ENCODE measurements at places on chromosomes 3 and 15. TPM values are rescaled to one million over a fixed set of nuclear protein-coding genes. Genes with fewer than 3 reads are reported as not detected.
A peak's percentile ranks its signal among the peaks of the same experiment; 100 is the strongest.

- H3K4me3 ChIP-seq: no peak overlapping the region
- H3K4me1 ChIP-seq: peaks cover 17% of the 10 kb centered on the region
- H3K27me3 ChIP-seq: peaks cover 36% of the 10 kb centered on the region
Observed at GRCh38 chr3:180678231-180678630, 1.1 kb downstream of the CCDC39 start.

Gene TMEM40
- total RNA-seq: not detected

DNA sequence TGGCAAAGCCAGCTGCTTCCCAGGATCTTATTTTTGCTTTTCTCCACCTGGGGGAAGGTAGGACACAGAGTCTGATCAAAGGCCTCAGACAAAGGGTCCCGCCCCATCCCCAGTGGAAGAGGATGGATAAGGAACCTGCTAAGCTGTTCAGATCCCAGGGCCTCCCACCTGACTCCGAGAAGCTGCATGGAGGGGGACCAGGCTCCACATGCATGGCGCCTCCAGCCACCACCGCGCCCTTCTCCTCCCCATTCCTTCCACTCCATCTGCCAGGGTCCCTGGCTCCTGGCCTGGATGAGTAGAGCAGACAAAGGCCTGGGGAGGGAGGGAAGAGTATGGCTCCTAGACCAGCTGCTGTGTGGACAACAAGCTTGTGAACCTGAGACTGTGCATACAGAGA lies 20.0 kb upstream of the CRABP1 start:
- peaks cover 11% of the 10 kb centered on the region for H3K4me1 ChIP-seq
- no peak overlapping the region for H3K4me3 ChIP-seq
- H3K27me3 ChIP-seq: no peaks in the 10 kb centered on the region
- no peaks in the 10 kb centered on the region for H3K36me3 ChIP-seq

DNA sequence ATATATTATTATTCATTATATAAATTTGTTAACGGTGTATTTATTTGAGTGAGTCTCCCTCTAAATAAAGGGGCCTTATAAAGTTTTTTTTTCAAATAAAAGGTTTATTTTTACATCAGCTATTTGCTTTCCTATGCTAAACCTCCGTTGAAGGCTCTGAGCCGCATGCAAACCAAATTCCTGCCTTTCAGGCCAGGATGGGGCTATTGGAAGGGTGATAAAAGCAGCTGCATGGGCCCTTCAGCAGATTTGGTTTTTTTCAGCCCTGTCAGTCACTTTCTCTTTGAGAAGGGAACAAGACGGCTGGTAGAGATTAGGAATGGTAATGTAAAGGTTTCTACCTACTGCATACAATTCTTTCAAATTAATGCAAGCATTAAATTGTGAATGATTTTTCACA lies 244.2 kb downstream of the WNT5A start:
- H3K27me3 ChIP-seq: no peaks in the 10 kb centered on the region
- no peaks in the 10 kb centered on the region for H3K4me1 ChIP-seq
- DNase-seq: no peak
- H3K36me3 ChIP-seq: peaks cover 3% of the 10 kb centered on the region

DNA sequence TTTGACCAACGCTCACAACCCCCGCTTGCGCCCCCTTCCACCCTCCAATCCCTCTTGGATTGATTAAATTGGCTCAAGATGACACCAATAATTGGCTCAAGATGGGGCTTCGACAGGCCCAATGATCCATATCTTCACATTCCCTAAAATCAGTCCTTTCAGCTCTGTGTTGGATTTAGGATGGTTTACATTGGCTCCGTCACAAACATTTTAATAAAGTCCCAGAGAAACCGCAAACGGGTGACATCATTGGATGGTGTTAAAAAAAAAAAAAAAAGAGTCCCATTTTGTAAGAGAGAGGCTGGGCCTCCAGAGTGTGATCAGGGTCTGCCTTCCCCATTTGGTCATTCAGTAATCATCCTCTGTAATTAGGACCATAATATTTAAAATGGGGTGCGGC lies 113.4 kb upstream of the MRPS22 start:
- no peak for DNase-seq
- no peak overlapping the region for H3K27ac ChIP-seq
- H3K4me3 ChIP-seq: no peak overlapping the region
- H3K4me1 ChIP-seq: no peaks in the 10 kb centered on the region

DNA sequence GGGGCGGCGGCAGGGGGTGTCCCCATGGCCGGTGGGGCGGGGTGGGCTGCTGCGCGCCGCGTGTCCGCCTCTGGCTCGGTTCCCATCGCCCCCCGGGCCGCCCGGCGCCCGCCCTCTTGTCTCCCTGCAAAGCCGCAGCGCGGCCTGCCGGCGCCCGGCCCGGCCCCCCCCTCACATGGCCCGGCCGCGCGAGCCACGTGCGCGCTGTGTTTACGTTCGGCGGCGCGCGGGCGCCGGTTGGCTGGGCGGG lies 502 bp downstream of the NR1D2 start:
- no peaks in the 10 kb centered on the region for H3K36me3 ChIP-seq
- H3K4me3 ChIP-seq: no peak overlapping the region
- no peak overlapping the region for H3K27ac ChIP-seq

GRCh38 chr15:25060472-25060803 lies 105.7 kb downstream of the SNRPN start:
- H3K4me1 ChIP-seq: no peaks in the 10 kb centered on the region
- DNase-seq: no peak
- no peaks in the 10 kb centered on the region for H3K27me3 ChIP-seq

GRCh38 chr3:146834917-146835316 lies 229.8 kb upstream of the PLSCR5 start:
- no peak overlapping the region for H3K4me3 ChIP-seq
- no peaks in the 10 kb centered on the region for H3K27me3 ChIP-seq
- H3K4me1 ChIP-seq: peaks cover 29% of the 10 kb centered on the region
- no peaks in the 10 kb centered on the region for H3K36me3 ChIP-seq
- no peak for DNase-seq

DNA sequence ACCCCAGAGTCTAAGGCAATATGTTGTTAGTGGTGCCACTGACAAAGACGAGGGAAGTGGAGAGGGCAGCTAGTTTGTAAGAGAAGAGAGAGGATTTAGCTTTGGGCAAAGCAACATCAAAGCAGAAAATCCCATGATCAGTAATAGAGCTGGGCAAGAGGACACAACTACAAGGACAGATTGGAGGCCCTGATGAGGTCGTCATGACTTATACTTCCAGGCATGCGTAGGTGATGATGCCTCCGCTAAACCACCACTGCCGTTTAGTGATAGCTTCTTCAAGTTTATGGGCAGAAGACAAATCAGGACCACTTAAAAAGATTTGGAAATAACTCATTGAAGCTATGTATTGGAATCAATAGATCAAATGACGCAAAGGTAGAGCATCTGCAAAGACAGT lies 2.6 kb downstream of the HRG start:
- H3K27ac ChIP-seq: no peak overlapping the region
- no peak overlapping the region for H3K4me3 ChIP-seq
- peaks cover 27% of the 10 kb centered on the region for H3K27me3 ChIP-seq
- no peaks in the 10 kb centered on the region for H3K4me1 ChIP-seq

DNA sequence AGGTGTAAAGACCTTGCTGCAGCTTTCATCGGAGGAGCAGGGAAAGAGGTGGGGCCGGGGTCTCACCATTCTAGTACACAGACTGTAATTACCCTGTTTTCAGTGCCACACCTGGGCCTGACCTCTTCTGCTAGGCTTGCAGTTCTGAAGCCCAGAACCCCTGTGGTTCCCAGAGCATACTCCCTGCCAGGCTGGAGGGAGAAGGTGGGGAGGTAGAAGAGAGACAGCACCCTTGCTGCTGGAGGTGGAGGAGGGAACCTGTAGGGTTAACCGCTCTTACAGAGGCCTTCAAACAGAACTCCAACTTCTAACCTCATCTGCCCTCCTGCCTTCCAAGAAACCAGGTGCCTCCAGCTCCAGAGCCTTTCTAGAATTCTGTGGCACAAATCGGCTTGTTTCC lies 27.0 kb downstream of the PCOLCE2 start:
- no peak overlapping the region for H3K27ac ChIP-seq
- H3K4me1 ChIP-seq: peaks cover 21% of the 10 kb centered on the region
- no peak for DNase-seq
- peaks cover 7% of the 10 kb centered on the region for H3K27me3 ChIP-seq

DNA sequence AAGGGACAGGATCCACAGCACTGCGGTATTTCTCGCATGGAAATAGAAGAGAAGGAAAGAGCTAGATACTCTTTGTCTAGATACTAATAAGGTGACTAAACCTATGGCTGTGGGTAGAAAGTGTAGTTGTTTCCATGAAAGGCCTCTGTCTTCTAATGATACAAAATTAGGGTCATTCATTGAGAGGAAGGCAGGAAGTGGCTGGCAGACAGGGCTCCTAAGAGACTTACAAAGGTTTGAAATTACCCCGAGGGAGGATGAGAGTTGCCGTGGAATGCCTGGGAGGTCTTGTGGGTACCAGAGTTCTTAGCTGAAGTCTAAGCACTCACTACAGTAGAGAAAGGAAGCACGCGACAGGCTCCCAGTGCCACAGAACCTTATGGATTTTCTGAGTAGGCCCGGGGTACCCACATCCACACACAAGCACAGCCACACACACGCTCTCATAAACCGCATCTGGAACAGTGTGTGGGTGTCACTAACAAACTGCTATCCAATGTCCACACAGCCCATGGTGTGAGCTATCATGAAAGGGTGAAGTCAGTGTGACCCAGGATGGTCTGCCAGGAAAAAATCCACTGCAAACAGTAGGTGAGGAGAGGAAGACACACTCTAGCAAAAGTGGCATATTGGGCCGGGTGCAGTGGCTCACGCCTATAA lies 221.4 kb downstream of the FAM43A start:
- H3K27ac ChIP-seq: no peak overlapping the region
- no peaks in the 10 kb centered on the region for H3K27me3 ChIP-seq
- H3K4me1 ChIP-seq: peaks cover 3% of the 10 kb centered on the region
- DNase-seq: no peak
- peaks cover 1% of the 10 kb centered on the region for H3K36me3 ChIP-seq

DNA sequence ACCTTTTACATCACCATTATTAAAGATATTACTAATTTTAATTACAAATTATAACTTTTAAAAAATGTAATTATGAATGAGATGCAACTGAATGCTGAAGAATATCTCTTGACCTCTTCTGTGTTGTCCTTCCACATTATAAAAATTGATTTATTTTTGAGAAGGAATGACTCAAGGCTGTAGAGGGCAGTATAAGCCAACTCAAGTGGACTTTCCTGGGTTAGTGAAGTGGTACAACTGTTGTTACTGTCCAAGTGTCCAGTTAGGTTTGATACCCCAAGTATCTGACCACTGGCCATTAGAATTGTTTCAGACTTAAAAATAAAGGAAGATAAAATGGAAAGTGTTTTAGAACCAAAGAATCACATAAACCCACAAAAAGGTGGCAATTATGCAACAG lies 51.9 kb downstream of the BBX start:
- H3K4me3 ChIP-seq: no peak overlapping the region
- no peaks in the 10 kb centered on the region for H3K36me3 ChIP-seq
- no peaks in the 10 kb centered on the region for H3K27me3 ChIP-seq
- DNase-seq: no peak

- H3K36me3 ChIP-seq: no peaks in the 10 kb centered on the region
- H3K27ac ChIP-seq: no peak overlapping the region
- no peaks in the 10 kb centered on the region for H3K4me1 ChIP-seq
- H3K4me3 ChIP-seq: no peak overlapping the region
- H3K27me3 ChIP-seq: peaks cover 11% of the 10 kb centered on the region
Observed at GRCh38 chr3:167820102-167820865, 84.8 kb downstream of the SERPINI1 start.

- no peak overlapping the region for H3K4me3 ChIP-seq
- no peak overlapping the region for H3K27ac ChIP-seq
- H3K4me1 ChIP-seq: no peaks in the 10 kb centered on the region
- H3K36me3 ChIP-seq: no peaks in the 10 kb centered on the region
- no peak for DNase-seq
Observed at GRCh38 chr3:106197532-106198194, 328.9 kb upstream of the CBLB start.

- no peaks in the 10 kb centered on the region for H3K27me3 ChIP-seq
- no peaks in the 10 kb centered on the region for H3K36me3 ChIP-seq
- no peak overlapping the region for H3K4me3 ChIP-seq
- no peak overlapping the region for H3K27ac ChIP-seq
- no peak for DNase-seq
Observed at GRCh38 chr3:187919048-187919447, 173.8 kb upstream of the BCL6 start.

DNA sequence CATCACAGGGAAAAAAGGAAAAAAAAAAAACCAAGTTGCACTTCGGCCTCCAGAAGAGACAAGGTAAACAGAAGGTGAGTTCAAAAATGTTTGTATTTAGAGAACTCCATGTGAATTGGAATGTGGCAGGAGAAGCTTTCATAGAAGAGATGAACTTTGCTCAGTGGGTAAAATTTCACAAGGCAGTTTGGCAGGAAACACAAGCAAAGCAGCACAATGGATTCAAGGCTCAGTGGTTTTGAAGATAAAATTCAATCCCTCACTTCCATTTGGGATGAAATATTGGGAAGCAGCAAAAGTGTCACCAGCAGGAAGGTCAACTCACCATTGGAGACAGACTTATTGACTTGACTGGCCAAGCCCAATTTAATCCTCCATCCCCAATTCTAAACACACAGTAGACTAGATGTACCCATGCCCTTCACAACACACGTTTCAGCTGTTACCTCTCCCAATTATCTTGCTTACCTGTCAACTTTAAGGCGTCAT lies 256.7 kb upstream of the ICE2 start:
- H3K27ac ChIP-seq: no peak overlapping the region
- no peaks in the 10 kb centered on the region for H3K27me3 ChIP-seq
- no peak for DNase-seq
- peaks cover 12% of the 10 kb centered on the region for H3K36me3 ChIP-seq
- H3K4me3 ChIP-seq: no peak overlapping the region
- no peaks in the 10 kb centered on the region for H3K4me1 ChIP-seq

Gene SOX14
- total RNA-seq: not detected

GRCh38 chr3:14774431-14774830 lies 44.3 kb upstream of the FGD5 start:
- peaks cover 5% of the 10 kb centered on the region for H3K27me3 ChIP-seq
- no peaks in the 10 kb centered on the region for H3K4me1 ChIP-seq
- no peak for DNase-seq
- H3K27ac ChIP-seq: no peak overlapping the region

GRCh38 chr3:147945968-147946519 lies 536.9 kb downstream of the ZIC1 start:
- no peaks in the 10 kb centered on the region for H3K27me3 ChIP-seq
- H3K27ac ChIP-seq: peak overlapping the region; percentile 68
- H3K4me1 ChIP-seq: peaks cover 36% of the 10 kb centered on the region

Gene GOLGA6L4
- total RNA-seq: 6.8 TPM

DNA sequence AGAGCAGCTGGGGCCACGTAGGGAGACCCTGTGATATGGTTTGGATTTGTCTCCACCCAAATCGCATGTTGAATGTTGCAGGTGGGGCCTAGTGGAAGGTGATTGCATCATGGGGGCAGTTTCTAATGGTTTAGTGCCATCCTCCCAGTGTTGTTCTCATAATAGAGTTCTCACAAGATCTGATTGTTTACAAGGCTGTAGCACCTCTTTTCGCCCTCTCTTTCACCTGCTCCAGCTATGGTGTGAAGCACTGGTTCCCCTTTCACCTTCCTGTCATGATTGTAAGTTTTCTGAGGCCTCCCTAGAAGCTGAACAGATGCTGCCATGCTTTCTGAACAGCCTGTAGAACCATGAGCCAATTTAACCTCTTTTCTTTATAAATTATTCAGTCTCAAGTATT lies 198.9 kb upstream of the CBLB start:
- no peaks in the 10 kb centered on the region for H3K27me3 ChIP-seq
- peaks cover 4% of the 10 kb centered on the region for H3K36me3 ChIP-seq
- H3K4me1 ChIP-seq: peaks cover 35% of the 10 kb centered on the region
- H3K4me3 ChIP-seq: no peak overlapping the region
- peak overlapping the region; percentile 68 for H3K27ac ChIP-seq
- DNase-seq: no peak

Gene TM6SF1
- 22.3 TPM for total RNA-seq

Gene PLA2G4D
- not detected for total RNA-seq
